Activated CD8-positive, alpha-beta memory T cell treated with anti-CD3 and anti-CD28 coated beads, Interleukin-2, amount 10 ng/mL, durations not matched to agents 7 days and 5 days (primary cell): ENCODE measurements at places on chromosomes 11 and 22.

- no peak overlapping the region for H3K27ac ChIP-seq
- H3K4me3 ChIP-seq, result no peak overlapping the region
Measured at GRCh38 chr11:2289350-2289749, 12.4 kb downstream of the C11orf21 start.

GRCh38 chr11:2904153-2905052 is 18.8 kb upstream of the CDKN1C start:
- DNase-seq, result no peak
- peaks cover 17% of the 10 kb centered on the region for H3K4me1 ChIP-seq
- peaks cover 7% of the 10 kb centered on the region for H3K36me3 ChIP-seq
- H3K27ac ChIP-seq, result no peak overlapping the region
- H3K27me3 ChIP-seq, result peaks cover 3% of the 10 kb centered on the region

DNA sequence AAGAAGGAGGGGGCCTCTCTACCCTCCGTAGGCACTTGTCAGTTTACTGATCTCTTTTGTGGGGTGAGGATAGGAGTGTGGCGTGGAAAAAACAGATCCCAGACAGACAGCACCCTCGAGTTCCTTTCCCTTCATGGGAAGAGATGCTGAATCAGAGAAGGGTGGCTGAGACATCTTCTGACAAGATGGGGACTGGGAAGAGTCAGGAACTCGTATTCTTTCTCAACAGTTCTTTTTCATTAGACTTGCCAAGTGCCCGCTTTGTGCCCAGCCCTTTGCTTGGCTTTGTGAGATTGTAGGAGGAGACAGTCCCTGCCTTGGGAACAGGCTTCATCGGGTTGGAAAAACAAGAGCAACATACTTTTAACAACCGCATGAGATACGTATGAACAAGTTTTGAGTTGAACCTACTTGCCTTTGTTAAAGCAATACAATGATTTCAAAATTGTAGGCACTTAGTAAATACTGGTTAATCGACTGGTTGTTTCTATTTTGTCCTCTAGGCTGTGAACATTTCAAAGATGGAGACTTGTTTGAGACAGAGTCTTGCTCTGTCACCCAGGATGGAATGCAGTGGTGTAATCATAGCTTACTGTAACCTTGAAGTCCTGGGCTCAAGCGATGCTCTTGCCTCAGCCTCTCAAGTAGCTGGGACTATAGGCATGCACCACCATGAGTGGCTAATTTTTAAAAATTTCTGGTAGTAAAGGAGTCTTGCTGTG is 1.1 kb downstream of the RRM1 start:
- H3K4me3 ChIP-seq, result peak overlapping the region; percentile 98
- peaks cover 50% of the 10 kb centered on the region for H3K36me3 ChIP-seq
- H3K27me3 ChIP-seq, result no peaks in the 10 kb centered on the region
- DNase-seq, result no peak
- H3K27ac ChIP-seq, result peak overlapping the region; percentile 97

DNA sequence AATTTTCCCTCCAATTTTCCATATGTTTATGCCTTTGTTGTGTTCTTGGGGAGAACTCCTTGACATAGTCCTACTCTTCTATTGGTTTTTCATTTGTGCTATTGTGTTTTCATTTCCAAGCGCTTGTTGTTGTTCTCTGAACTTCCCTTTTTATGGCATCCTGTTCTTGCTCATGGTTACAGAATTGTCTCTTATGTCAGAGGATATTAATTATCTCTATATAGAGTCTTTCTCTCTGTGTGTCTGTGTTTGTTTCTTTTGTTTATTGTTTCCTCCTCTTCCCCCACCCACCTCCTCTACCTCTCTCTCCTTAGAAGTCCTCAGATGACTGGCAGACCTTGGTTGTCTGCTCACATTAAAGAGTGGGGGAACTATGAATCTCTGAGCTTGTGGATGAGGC is 69.9 kb downstream of the HORMAD2 start:
- no peak for DNase-seq
- peaks cover 26% of the 10 kb centered on the region for H3K27me3 ChIP-seq
- peaks cover 20% of the 10 kb centered on the region for H3K36me3 ChIP-seq
- no peak overlapping the region for H3K27ac ChIP-seq

DNA sequence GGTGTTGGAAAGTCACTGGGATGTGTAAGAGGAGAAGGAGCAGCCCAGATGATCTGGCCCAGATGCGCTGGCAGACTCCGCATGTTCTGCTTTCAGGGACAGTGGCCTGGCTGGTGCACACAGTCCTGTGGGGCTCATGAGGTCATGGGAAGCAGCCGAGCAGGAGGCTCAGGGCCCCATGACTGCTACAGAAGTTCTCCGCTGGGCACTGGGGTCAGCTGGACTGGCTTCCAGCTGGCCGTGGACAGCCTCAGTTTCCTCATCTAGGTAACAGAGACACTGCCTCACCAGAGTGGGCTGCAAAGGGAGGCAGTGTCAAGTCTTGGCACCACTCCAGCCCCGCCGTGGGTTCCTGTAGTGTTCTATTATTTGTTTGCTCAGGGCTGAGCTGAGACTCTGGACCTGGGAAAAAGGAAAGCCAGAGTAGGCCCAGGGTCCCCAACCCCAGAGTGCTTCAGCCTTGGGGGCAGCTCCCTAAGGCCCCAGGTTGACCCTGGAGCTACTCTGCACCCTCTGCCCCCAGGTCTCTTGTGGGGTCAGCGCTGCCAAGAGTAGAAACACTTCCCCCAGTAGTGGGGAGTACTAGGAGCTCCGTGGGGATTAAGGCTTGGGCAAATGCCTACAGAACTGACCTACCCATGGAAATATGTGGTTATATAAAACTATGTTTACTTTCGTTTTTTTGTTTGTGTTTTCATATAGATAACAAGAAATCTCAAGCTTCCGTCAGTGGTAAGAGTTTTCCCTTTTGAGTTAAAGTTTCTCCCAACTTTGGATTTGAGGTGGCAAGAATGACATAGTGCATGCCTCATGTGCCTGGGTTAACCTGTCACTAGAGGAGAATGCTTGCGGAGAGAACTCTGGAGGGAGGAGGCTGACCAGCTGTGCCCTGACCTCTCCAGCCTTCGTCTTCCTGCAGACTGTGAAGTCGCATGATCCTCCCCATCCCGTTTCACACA is 45.3 kb downstream of the MED15 start:
- H3K36me3 ChIP-seq, result peaks cover 48% of the 10 kb centered on the region
- H3K27ac ChIP-seq, result peak overlapping the region; percentile 96
- H3K4me1 ChIP-seq, result peaks cover 97% of the 10 kb centered on the region
- DNase-seq, result no peak

DNA sequence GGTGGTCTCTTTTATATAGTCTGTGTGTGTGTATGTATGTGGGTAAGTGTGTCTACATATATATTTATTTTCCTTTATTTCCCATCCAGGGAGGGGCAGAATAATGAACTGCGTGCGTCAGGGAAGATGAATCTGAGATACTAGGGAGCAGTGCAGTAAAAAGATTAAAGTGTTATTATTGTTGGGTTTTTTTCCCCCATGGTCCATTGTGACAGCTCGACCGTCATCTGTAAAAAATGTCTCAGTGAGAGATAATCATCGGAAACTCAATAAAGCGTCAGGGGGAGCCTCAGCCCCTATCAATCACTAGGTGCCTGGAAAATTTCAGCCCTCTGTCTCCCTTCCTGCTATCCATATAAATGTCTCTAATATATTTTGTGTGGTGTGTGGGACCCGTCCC is 64.6 kb downstream of the CLPB start:
- H3K4me1 ChIP-seq, result no peaks in the 10 kb centered on the region
- no peak overlapping the region for H3K4me3 ChIP-seq
- no peaks in the 10 kb centered on the region for H3K27me3 ChIP-seq

- no peak for DNase-seq
- no peak overlapping the region for H3K4me3 ChIP-seq
- no peaks in the 10 kb centered on the region for H3K36me3 ChIP-seq
- H3K4me1 ChIP-seq, result peaks cover 9% of the 10 kb centered on the region
Measured at GRCh38 chr11:117439256-117439655, 111.6 kb downstream of the CEP164 start.

DNA sequence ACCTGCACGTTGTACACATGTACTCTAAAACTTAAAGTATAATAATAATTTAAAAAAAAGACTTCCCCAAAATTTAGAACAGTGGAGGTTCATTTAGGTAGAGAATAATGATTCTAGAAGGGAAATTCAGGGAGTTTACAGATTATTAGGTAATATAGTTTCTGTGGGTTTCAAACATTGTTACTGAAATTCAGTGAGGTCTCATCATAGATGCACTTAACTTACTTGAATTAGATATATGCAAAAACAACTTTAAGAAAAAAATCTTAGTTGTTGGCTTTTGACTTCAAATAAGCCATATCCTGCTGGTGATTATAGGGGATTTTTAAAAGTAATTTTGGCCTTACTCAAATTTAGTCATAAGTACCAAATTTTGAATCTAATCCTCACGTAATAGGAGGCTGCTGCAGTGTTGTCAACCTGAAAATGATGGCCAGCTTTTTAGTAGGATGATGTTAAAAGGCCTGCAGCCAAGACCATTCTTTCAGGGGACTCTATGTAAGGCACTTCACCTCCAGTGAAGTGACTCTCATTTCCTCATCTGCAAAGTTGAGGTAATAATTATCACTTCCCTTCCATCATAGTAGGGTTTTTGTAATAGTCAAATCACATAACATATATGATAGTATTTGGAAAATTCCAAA is 42.5 kb upstream of the KCNA4 start:
- DNase-seq, result no peak
- H3K27me3 ChIP-seq, result no peaks in the 10 kb centered on the region
- no peak overlapping the region for H3K4me3 ChIP-seq
- no peak overlapping the region for H3K27ac ChIP-seq
- no peaks in the 10 kb centered on the region for H3K4me1 ChIP-seq

- peaks cover 4% of the 10 kb centered on the region for H3K27me3 ChIP-seq
- no peaks in the 10 kb centered on the region for H3K36me3 ChIP-seq
- DNase-seq, result peak; percentile 21
- H3K4me3 ChIP-seq, result no peak overlapping the region
- peaks cover 8% of the 10 kb centered on the region for H3K4me1 ChIP-seq
Measured at GRCh38 chr22:29251265-29251664, 16.5 kb downstream of the RHBDD3 start.

DNA sequence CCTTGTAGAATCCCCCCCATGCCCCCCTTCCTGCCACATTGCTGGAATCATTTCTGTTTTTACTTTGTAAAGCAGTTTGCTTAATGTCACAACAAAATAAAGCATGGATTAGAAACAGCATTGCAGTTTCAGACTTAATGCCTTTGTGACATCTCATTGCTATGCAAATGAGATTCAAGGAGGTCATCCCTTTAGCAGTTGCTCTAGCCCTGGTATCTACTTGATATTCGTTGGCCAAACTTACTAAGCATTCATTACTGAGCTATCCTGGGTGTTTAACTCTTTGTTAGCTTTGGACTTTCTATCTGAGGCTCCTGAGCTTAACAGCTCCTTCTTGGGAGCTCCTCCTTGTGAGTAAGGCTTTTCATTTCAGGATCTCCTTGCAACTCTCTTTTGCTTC is 16.3 kb downstream of the FAT3 start:
- DNase-seq, result no peak
- H3K36me3 ChIP-seq, result no peaks in the 10 kb centered on the region
- H3K4me3 ChIP-seq, result no peak overlapping the region
- no peaks in the 10 kb centered on the region for H3K27me3 ChIP-seq
- H3K4me1 ChIP-seq, result no peaks in the 10 kb centered on the region
